ENCODE measurements at places on chromosomes 4 and X. TPM values are rescaled to one million over a fixed set of nuclear protein-coding genes. Genes with fewer than 3 reads are reported as not detected.

The UGT2B11 gene
- not detected for total RNA-seq

The STPG2 gene
- 0.65 TPM for total RNA-seq

The NUDT11 gene
- 26.5 TPM for total RNA-seq

The SCML2 gene
- total RNA-seq, result 4.2 TPM

The MAGEB10 gene
- not detected for total RNA-seq

The GPR143 gene
- total RNA-seq, result 0.13 TPM

The HAND2 gene
- 0.78 TPM for total RNA-seq

The PPP2R2C gene
- 0.13 TPM for total RNA-seq

The ADGRG2 gene
- total RNA-seq, result 1.6 TPM

The GBA3 gene
- total RNA-seq, result 0.26 TPM

The FOXR2 gene
- not detected for total RNA-seq

The PLAC8 gene
- total RNA-seq, result 1.7 TPM

The ZXDA gene
- 7.2 TPM for total RNA-seq

The ARSJ gene
- 29.0 TPM for total RNA-seq

The TMEM271 gene
- total RNA-seq, result not detected

The PAGE1 gene
- not detected for total RNA-seq

The ARHGAP6 gene
- 1.3 TPM for total RNA-seq

The CXCL3 gene
- 0.39 TPM for total RNA-seq

The BGN gene
- total RNA-seq, result 154 TPM

All from articular chondrocyte of knee joint (primary cell).